ENCODE measurements at places on chromosomes 11 and 22.

DNA sequence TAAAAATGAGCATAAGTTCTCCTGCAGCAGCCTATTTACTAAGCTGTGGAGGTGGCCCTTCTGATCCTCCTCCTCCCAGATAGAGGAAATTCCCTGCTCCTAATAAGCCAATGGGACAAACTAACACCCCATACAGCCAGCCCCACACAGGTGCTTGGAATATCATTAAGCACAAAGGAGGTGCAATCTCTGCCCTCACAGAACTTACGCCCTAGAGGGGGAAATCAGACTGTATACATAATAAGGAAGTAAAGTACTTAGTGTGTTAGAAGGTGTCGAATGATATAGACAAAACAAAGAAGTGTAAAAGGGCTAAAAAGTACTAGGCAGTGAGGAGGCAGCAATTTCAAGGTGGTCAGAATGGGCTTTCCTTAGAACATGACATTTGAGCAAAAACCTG, 5.8 kb downstream of the MS4A12 start:
- no peak for DNase-seq

DNA sequence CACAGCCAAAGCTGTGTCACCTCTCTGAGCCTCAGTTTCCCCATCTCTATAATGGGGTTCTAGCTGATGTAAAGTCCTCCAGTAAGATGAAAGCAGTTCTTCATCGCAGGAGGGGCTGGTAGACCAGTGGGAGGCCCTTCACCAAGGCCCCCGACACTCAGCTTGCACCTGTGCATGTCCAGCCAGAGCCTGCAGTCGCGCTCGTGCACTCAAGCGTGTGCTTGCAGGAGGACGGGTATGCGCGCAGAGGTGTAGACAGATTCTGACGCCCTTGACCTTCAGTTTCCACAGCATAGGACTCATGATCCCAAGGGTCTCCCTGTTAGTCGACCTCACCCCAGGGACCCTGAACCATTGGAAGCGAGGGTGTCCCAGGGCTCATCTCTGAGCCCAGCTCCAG, 633.7 kb downstream of the TBC1D22A start:
- no peak for DNase-seq

GRCh38 chr11:15622231-15622890, 507.6 kb downstream of the INSC start:
- no peak for DNase-seq

- no peak for DNase-seq
Observed at GRCh38 chr11:2395856-2396255, 4.7 kb upstream of the TSSC4 start.

- no peak for DNase-seq
Observed at GRCh38 chr11:76671237-76671592, 668 bp upstream of the LRRC32 start.

DNA sequence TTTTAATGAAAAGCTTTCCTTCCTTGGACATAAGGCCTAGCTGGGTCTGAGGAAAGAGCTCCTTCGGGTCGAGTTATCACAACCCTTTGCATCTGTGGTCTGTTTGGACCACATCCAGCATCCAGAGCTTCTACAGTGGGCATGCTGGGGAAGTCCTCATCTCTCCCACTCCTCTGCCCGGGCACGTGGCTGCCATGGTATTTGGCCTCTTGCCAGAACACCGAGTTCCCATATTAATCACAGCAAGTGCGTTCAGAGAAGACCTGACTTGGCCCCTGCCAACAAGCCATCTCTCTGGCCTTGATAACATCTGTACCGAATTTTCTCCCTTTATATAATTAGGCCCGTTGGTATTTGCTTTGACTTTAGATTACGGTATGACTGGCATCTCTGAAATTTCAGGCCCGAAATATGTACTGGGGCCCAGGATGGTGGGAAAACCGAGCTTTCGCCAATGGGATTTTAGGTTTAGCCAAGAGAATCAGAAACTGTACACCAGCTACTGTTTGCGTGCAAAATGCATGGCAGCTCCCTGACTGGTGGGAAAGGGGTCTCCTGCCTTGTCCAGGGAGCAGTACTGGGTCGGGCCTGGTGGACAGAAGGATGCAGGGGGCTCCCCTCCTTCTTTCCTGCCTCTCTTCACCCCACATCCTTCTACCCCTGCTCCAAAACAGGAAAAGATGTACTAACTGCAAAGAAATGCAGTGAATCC, 90.0 kb downstream of the MICAL2 start:
- no peak for DNase-seq

DNA sequence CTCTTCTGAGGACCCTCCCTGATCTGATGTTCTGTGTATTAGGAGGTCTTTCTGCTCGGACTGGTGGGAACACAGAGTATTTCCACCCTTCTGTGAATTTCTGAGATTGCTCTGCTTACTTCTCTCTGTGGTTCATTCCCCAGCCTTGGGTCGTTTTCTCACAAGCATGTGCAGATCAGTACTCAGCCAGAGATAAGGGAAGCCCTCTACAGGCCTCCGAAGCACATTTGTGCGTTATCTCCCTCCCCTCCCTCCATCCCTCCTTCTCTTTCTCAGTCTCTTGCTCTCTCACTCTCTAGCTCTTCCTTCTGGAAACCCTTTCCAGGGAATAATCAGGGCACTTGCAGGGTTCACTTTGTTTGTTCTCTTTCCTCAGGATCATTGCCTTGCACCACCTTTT, 35.2 kb upstream of the TUB start:
- DNase-seq: no peak

GRCh38 chr11:14390669-14391068, 31.7 kb upstream of the RRAS2 start:
- DNase-seq: no peak

DNA sequence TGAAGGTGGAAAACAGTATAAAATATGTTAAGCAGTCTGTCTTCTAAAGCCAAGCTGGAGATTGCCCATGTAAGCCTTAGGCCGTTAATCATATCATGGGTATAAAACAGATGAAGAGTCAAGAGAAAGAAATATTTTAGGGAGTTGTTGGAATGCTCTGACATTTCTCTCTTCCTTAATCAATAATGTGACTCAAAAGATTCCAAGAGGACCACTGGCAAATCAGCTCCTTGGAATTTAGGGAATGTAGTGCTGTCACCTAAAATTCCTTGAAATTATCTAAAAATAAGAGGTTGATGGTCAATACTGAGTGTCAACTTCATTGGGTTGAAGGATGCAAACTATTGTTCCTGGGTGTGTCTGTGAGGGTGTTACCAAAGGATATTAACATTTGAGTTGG, 525.9 kb downstream of the KCNA4 start:
- no peak for DNase-seq

- DNase-seq: no peak
Observed at GRCh38 chr11:10998674-10999073, 140.8 kb upstream of the ZBED5 start.

- DNase-seq: no peak
Observed at GRCh38 chr11:27540051-27540450, 33.5 kb upstream of the LIN7C start.

- no peak for DNase-seq
Observed at GRCh38 chr11:15278128-15278527, 163.4 kb downstream of the INSC start.

DNA sequence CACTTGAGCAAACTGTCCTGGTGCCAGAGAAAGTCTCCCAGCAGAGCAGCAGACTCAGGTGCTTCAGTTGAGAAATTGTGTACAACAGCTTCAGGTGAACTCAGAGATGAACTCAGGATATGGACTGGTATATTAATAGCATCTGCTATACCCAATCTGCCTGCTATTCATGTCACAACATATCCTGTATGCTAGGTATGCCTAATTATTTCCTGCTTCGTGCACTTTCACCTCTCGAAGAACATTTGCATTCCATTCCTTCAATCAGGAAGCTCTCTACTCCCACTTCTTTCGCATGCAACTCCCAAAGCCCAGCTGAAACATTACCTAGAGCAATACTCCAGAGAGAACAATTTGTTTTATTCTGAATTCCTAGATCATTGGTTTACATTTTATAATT, 207.7 kb downstream of the KCNA4 start:
- DNase-seq: no peak

DNA sequence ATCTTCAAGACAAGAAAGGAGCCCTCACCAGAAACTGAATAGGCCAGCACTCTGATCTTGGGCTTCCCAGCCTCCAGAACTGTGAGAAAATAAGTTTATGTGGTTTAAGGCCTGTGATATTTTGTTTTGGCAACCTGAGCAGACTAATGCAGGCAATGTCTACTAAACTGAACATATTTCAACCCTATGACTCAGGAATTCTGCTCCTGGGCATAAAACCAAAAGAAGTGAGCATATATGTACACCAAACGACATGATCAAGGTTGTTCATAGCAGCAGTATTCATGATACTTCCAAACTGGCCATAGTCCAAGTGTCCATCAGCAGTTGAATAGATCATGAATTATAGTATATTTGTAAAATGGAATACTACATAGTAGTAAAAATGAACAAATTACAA, 29.0 kb downstream of the CSNK2A3 start:
- no peak for DNase-seq

GRCh38 chr11:110428956-110429730, 605 bp upstream of the FDX1 start:
- no peak for DNase-seq

GRCh38 chr11:127242676-127243075, 242.1 kb upstream of the KIRREL3 start:
- no peak for DNase-seq

- no peak for DNase-seq
Observed at GRCh38 chr11:73384872-73385689, 8.9 kb downstream of the RELT start.

GRCh38 chr22:24236656-24237055, 8.2 kb downstream of the GGT5 start:
- no peak for DNase-seq

DNA sequence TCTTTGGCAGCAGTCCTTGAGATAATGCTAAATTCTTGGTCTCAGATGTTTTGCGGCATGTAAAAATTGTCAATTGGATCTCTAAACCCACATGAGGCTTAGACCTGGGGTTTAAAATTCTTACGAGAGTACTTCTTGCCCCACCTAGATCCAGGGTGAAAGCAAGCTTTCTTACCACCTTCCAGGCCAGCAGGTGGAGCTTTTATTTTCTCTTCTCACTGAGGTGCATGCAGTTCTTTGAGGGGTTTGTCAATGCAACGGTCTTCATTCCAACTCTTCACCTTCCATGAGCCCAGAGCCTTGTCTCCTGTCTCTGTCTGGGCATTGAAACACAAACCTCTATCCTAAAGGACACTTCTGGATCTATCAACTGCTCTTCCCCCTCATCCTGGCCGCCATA, 154.1 kb downstream of the MYO18B start:
- DNase-seq: no peak

DNA sequence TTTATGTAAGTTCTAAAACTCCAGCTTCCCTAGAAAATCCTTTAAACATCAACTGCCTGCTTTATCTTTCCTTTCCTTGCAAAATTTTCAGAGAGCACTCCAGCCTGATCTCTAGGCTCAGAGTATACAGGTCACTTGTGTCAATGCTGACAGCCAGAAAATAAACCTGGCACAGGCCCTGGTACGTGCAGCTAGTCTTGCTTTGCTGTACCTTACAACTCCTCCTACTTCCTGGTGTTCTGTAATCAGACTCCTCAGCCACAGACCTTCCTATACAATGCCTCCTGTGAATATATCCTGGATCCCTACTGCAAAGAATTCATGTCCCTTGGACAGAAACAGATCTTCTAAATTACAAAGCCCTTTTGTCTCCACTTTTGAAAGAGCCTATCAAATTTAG, 24.2 kb upstream of the TMEM123 start:
- no peak for DNase-seq

DNA sequence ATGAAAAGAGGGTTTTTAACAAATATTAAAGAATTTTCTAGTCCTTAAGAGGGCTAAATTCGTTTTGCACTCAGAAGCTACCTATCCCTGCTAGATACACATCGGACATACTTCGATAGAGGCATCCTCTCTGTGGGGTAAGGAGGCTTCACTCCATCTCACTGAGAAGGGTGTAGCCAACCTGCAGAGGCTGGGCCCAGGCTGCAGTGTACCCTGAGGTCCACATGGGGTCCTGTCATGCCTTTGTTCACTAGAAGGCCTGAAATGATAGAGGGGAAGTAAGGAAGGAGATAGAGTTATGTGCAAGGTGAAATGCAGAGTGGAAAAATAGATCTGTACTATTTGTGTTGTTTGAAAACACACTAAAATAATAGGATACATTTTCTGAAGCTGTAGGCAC, 45.6 kb downstream of the IGSF9B start:
- DNase-seq: no peak

DNA sequence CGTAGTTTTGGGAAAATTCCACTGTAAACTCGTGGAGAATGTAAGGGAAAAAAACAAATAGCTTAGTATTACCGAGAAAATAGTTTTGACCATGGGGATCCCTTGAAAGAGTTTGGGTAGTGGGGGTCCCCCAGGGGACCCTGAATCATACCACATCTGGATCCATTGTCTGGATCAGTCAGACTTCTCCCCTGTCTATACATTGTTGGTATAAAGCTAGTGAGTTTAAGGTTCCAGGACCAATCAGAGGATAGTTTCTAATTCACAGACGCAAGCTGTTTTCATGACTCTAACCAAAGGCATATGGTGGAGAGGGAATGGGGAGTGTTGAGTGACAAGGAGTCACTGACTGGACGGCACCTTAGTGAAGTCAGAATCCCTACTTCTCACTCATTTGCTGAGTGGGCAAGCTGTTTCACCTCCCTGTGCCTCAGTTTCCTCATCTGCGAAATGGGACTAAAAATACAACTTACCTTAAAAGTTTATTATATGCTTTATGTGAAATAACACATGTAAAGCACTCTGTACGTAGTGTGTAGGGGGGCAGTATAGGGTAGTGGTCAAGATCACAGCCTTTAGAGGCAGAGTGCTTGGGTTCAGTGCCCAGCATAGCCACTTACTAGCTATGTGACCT, 90.2 kb downstream of the TRAF6 start:
- no peak for DNase-seq

DNA sequence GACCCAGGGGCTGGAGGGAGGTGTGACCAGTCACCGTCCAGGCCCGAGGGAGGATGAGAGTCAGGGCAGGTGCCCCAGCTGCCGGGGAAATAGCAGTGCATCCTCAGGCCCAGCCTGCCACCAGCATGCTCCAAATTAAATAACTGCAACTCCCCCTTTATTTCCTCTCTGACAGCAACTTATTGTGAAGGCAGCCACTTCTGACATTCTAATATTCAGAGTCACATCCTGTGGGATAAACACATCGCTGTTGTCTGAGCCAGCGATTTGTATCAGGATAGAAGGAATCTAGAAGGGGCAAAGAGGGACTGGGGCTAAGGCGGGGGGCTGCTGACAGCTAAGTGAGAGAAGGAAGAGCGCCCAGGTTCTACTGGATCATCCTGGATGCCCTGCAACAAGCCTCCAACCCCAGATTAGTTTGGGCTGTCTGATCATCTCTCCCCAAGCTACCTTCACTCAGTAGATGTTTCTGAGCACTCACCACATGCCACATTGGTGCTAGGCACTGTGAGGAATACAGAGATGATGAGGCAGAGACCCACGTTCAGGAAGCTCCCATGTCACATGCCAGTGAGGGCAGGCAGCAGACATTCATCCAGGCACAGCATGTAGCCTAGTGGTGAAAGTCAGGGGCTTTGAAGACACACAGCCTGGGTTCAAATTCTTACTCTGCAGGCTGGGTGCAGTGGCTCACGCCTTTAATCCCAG, 214.1 kb downstream of the BUD13 start:
- no peak for DNase-seq

DNA sequence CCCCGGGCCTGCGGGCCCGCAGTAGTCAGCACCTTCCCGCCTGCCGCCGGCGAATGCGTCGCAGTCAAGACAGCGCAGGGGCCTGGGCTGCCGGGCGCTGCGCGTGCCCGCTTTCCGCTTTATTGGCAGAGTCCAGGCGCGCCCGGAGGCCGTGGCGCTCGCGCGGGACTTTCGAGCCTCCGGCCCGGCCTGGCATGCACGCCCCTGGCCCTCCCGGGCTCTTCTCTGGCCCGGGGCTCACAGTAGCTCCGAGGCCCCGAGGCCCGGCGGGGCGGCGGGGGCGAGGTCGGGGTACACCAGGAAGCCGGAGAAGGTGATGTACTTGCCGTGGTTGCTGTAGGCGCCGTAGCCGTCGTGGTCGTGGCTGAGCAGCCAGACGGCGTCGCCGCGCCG, 3.1 kb downstream of the FAM180B start:
- no peak for DNase-seq

Measured in activated CD8-positive, alpha-beta memory T cell treated with anti-CD3 and anti-CD28 coated beads, Interleukin-2, amount 50 U/mL, for 48 hours (primary cell).